Muscle of arm (tissue), 14 donors: ENCODE measurements at places on chromosomes 6 and 20.

DNA sequence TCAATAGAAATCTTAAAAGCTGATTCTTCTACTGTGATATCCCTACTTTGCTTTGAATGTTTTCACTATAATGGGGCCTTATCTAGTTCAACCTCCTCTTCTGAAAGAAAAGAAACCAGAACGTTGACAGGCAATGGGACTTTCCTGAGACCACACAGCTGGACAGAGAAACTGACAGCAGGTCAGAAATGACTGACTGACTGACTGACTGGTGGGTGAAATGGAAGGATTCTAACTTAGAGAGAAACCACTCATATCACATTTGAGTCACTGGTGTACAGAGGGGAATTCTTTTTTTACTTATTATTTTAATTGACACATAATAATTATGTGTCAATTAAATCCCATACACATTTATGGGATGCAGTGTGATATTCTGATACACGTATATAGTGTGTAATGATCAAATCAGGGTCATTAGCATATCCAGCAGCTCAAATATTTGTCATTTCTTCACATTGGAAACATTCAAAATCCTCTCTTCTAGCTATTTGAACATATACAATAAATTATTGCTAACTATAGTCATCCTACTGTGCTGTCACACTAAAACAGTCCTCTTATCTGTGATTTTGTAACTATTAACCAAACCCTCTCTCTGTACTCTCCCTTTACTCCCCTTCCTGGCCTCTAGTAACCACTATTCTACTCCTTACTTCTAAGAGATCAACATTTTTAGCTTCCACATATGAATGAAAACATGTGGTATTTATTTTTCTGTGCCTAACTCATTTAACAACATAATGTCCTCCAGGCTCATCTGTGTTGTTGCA, 64.8 kb upstream of the NRSN1 start:
- DNase-seq: no peak

- DNase-seq: no peak
Observed at GRCh38 chr6:114267897-114268296, 74.9 kb downstream of the HS3ST5 start.

DNA sequence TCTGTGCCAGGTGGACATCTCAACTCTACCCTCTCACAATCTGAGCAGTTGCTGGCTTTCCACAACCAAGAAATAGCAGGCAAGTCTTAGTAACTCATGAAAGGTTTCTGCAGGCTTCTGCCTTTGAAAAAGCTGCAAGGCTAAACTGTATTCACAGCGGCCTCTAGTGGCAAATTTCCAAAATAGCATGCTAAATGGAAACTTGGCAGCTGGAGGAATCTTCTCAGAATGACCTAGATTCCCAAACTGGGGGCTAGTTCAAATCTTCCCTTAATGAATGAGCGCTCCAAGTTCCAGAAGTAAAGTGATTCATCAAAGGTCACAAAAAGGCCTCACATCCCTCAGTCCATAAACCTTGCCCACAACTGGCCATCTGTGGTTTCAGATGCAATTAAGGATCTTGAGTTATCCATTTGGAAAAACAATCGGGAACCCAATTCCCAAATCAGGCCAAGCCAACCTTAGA, 11.9 kb upstream of the CPNE5 start:
- DNase-seq: peak; percentile 86

- no peak for DNase-seq
Observed at GRCh38 chr6:36676141-36677058, 2.1 kb upstream of the CDKN1A start.

- no peak for DNase-seq
Observed at GRCh38 chr20:11646359-11646758, 271.3 kb upstream of the BTBD3 start.

DNA sequence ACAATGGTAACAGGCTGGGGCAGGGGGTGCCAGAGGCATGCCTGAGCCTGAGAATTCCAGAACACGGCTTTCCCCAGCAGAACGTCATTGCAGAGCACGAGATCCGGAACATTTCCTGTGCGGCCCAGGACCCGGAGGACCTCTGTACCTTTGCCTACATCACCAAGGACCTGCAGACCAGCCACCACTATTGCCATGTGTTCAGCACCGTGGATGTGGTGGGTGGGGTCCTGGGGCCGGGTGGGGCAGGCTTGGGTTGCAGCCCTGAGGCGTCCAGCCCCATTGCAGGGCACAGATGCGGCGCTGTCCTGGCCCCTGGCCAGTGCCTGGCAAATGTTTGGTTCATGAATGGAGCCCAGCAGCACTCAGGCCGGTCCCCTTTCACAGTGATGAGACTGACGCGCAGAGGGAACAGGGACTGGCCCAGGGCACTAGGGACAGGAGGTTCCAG, 57.1 kb downstream of the TCP11 start:
- no peak for DNase-seq

- DNase-seq: no peak
Observed at GRCh38 chr6:20191992-20192391, 20.3 kb downstream of the MBOAT1 start.

DNA sequence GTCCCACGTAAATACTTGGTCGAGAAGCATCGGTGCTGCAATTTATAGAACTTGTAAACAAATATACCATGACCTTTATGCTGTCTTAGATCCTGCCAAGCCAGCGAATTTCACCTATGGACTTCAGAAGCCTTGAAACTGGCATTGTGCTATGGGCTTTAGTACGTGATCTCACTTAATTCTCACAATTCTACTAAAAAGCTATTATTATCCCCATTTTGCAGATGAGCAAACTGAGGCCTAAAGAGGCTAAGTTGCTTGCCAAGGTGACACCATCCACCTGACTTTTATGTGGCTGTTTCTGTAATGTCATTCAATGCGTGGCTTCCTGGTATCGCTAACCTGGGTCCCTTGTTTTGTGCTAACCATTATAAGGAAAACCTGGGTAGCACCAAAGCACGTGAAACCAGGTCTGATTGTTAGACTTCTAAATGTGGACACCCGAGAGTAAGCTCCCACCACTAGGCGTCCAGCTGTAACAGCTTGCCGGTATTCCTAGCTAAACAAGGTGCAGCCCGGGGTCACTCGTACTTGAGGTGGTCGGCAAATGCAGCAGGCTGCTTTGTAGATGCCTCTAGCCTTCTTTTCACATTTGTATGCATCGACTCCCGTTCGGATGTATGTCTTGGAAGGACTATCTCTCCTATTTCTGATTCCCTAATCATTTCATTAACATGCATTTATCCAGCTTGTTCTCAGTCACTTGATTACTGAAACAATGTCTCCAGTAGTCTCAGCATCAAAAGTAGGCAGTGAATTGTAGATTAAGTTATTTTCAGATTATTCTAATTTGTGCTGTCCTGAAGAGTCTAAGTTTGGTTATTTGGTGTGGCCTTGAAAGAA, 1.1 kb downstream of the SYNJ2 start:
- no peak for DNase-seq

DNA sequence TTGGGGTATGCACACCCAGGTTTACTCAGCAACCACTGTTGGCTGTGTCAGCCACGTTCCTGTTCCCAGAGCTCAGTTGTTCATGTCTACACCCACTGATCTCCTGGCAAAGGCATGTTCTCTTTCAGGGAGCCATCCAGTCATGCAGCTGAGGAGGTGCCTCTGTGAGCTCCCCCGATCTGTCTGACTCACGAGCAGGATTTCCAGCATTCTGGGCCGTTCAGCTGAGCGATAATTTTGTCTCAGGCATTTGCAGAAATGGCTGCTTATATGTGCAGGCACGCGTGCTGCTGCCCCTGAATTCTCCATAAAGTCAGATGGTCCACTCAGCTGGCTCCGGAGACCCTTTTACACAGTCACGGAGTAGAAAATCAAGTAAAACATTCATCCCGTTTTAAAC, 78.4 kb upstream of the IYD start:
- DNase-seq: no peak

DNA sequence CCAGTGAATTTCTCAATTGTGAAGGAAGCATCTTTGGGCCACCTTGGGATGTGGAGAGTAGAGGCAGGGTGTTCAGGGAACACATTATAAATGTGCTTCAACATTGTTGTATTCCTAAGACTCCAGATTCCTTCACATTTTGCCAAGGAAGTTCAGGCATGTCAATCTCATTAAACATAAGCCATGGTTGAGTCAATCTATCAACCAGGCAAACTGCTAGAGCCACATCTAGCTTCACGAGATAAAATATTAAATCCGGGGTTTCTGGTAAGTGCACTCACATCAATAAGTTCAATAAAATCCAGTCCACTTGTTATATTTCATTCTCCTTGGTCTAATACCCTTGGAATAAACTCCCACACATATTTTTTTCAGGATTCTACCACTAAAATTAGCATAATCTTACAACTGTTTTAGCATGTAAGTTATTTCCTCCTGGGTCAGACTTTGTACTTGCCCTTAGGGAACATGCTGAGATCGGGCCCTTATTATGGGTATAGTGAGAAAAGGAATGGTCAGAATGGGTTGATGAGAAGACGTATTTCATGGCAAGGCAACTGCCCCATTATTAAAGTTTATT, 93.6 kb downstream of the ADTRP start:
- no peak for DNase-seq

- DNase-seq: no peak
Observed at GRCh38 chr20:36856195-36856594, 19.7 kb upstream of the TLDC2 start.

DNA sequence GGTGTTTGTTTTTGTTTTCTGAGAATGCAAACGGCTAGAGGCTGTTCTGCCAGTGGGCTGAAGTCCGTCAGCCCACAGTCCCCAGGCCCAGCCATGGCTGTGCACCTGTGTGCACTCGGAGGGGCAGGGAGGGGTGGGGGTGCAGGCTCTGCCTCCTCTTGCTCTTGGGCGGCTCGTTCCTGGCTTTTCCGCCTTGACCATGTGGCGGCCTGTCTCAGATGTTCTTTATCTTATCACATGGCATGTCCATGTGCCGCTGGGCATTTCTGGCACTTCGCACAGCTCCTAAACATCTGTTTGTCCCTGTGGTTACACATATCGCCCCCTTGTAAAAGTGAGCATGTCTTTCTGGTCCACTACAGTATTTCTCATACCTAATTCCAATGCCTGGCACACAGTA, 137.0 kb downstream of the CDH4 start:
- DNase-seq: no peak
